Fibroblast of skin of right biceps (primary cell): ENCODE measurements at places on chromosomes 5 and 9.

- peak; percentile 82 for DNase-seq
These were observed 26.4 kb downstream of the FGF18 start for GRCh38 chr5:171445644-171446516.

DNA sequence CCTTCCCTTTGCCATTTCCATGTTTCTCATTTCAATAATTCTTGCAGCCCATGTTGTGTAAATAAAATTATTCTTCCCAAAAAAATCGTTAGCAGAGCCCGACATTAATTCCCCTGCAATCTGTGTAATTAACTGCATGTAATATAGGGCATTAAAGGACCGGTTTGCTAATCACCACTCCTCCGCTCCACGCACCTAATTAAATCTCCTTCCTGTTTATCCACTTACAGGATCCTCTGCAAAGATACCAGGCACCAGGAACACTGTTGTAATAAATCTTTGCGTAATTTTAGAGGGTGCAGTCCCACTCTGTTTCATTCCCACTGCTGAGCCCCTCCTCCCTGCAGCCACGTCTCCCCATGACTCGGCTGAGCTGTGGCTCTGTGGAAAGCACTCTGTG is 105.0 kb upstream of the PPP1R26 start:
- DNase-seq, result no peak

DNA sequence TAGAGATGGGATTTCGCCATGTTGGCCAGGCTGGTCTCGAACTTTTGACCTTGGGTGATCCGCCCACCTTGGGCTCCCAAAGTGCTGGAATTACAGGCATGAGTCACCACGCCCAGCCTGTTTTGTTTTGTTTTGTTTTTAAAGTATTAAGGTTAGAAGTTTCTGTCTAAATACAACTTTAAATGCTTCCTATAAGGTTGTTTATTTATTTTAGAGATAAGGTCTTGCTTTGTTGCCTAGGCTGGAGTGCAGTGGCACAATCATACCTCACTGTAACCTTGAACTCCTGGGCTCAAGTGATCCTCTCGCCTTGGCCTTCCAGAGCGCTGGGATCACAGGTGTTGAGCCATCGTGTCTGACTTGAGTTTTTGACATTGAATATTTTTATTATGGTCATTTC is 11.4 kb downstream of the MRRF start:
- no peak for DNase-seq

- peak; percentile 80 for DNase-seq
These were observed 147.3 kb upstream of the FST start for GRCh38 chr5:53333160-53333559.

DNA sequence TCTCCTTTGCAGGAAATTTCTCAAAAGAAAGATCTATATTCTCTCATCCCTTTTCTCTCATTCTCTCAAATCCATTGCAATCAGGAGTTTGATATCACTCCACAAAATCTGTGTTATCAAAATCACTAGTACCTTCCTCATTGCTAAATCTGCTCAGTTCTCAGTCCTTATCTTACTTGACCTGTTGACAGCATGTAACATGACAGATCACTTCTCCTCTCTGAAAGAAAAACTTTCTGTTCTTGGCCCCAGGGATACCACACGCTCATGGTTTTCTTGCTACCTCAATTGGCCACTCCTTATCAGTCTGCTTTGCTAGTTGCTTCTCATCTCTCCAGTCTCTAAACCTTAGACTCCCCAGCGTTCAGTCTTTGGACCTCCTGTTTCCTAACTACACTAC is 22.1 kb downstream of the SRP19 start:
- DNase-seq, result no peak

- DNase-seq, result no peak
These were observed 28.7 kb downstream of the HMGCR start for GRCh38 chr5:75365740-75366139.

- DNase-seq, result peak; percentile 56
These were observed 51.4 kb downstream of the SMARCA2 start for GRCh38 chr9:2066312-2067273.

- DNase-seq, result peak; percentile 90
These were observed 47.3 kb downstream of the SEC61B start for GRCh38 chr9:99269416-99269815.

DNA sequence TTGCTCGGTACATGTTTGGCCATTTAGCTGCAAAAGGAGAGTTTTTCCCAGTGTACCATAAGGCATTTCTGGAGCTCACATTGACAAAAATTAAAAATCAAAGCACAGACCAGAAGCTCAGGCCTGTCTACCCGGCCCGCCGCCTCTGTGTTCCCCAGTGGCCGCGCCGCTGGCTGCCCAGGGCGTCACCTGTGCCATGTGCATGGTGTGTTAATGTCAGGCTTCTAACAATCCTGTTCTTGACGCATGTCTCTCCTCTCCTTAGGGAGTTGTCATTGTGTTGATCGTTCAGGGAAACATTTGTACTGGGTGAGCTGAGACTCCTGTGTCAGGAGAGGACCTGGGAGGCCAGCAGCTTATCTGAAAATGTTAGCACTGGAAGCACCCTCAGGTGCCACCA is 9.6 kb upstream of the NTNG2 start:
- no peak for DNase-seq

- no peak for DNase-seq
These were observed 7.8 kb downstream of the NOL6 start for GRCh38 chr9:33465596-33466564.

- no peak for DNase-seq
These were observed 454.6 kb downstream of the GADD45G start for GRCh38 chr9:90059436-90059835.

DNA sequence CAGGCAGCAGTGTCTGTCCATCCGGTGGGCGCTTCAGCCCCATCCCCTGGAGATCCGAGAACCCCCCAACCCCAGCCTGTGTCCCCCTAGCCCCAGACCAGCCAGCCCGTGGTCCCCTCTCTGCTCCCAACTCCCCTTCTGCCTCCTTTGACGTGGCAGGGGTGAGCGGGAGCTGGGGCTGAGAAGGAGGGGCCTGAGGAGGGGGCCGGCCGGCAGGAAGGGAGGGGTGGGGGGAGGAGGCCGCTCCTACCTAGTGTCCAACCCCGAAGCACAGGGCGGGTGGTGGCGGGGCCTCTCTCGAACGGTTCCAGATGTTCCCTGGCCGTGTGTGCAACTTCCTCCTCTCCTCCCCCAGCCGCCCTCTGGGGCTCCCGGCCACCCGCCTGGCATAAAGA is 31.0 kb downstream of the GOLGA2 start:
- DNase-seq, result peak; percentile 95

DNA sequence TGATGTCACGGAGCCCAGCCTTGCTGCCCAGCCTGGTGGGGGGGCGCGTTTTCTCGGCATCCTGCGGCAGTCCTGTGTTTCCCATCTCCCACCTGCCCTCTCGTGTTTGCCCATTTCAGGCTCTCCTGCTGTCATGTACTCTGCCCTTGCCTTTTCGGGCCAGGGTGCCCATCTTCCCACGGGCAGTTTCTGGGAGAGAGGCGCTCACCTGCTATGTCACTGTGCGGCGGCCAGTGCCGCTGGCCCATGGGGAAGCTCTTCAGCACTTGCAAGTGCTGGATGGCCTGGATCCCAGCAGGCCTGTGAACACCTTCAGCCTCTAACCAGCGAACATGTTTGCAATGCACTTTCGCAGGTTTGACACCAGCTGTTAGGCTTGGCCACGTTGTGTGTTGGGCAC is 33.5 kb downstream of the SRD5A1 start:
- no peak for DNase-seq

DNA sequence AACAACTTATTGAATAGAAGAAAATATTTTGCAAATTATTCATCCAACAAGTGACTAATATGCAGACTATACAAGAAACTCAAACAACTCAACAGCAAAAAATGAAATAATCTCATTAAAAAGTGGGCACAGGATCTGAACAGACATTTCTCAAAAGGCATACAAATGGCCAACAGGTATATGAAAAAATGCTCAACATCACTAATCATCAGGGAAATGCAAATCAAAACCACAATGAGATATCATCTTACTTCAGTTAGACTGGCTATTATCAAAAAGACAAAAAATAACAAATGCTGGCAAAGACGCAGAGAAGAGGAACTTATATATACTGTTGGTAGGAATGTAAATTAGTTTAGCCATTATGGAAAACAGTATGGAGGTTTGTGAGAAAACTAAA is 1.8 kb upstream of the AMACR start:
- no peak for DNase-seq

- no peak for DNase-seq
These were observed 98.5 kb upstream of the LHFPL2 start for GRCh38 chr5:78747055-78747454.

DNA sequence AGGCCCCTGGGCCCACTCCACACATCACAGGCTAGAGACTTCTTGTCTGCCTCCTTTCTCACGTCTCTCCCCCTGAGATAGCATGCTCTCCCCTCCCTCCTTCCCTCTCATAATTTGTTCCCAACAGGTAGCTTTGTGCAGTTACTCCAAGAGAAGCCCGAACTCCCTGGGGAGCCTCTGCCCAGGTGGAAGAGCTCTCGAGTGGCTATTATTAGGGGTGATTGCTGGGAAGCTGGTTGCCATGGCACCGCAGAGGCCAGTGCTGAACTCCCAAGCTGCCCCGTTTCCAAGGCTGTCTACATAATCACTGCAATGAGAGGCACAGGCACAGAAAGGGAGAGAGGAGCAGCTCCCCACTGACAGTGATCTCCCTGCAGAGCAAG is 104.7 kb upstream of the GPR151 start:
- no peak for DNase-seq

- no peak for DNase-seq
These were observed 134.5 kb downstream of the MTX3 start for GRCh38 chr5:79856456-79857055.

GRCh38 chr9:77307166-77307565 is 129.8 kb downstream of the VPS13A start:
- no peak for DNase-seq

DNA sequence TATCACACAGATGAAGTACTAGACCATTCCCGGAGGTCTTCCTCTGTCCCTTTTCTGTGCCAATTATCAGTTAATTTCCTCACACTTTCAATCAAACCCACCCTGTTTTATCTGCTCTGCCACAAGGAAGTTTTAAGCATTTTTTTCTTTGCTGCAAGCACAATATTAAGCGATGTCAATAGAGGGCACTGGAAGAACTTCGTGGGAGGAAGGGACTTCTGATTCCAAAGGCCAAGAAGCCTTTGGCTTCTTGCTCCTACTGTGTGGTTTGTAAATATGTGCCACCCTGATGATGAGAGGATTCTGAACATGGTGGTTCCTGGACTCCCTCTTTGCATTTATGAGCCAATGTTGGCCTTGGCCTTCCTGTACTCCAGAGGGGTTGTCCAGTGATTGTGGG is 1712.5 kb upstream of the C9orf72 start:
- DNase-seq, result peak; percentile 4

- peak; percentile 28 for DNase-seq
These were observed 69.4 kb upstream of the LHFPL2 start for GRCh38 chr5:78717674-78718584.

- DNase-seq, result no peak
These were observed 49.5 kb downstream of the MRRF start for GRCh38 chr9:122314165-122314564.

DNA sequence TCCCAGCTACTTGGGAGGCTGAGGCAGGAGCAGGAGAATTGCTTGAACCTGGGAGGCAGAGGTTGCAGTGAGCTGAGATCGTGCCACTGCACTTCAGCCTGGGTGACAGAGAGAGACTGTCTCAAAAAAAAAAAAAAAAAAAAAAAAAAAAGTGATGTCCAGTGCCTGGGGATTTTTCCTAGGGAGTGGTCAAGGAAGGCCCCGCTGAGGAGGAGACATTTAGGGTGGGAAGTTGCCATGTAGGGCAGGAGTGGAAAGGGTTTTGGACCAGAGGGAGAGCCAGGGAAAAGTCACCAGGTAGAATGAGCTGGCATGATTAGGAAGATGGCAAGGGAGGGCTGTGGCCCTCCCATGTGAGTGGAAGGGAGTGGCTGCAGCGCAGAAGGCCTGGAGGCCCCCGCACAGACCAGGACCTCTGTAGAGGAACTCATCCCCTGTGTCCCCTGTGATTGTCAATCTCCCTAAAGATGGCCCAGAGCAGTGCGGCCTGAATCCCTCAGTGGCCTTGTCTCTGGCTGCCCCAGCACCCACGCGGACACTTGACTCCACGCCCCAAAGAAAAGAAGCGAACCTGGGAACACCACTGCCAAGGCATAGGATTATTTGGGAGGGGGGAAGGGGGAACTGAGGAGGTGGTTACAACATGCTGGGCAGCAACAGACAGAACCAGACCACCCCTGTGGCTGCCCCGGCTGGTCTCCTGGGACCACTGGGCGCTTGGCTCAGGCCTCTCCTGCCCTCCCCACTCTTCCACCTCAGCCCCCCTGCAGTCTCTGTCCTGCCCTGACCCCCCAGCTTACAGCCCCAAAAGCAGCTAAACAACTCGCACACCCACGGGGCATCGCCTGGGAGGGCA is 2.6 kb upstream of the SQSTM1 start:
- DNase-seq, result no peak

DNA sequence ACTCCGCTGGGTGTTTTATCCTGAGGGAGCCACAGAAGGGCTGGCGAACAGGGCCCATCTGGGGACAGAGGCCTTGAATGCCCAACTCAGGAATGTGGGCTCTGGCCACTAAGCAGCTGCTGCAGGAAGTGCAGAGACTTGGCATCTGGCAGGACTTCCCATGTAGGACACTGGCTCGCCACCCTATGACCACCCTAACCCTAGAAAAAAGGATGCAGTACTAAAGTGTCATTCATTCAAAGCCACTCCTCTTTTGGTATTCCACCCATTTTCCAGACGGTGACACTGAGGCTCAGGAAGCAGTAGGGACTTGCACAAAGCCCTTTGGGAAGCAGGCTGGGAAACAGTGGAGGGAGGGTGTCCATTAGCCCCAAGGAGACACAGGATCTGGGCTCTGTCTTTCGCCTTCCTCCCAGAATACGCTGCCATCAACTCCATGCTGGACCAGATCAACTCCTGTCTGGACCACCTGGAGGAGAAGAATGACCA is 3.0 kb downstream of the BBLN start:
- no peak for DNase-seq

GRCh38 chr5:17620627-17621026 is 10.4 kb downstream of the TAF11L12 start:
- DNase-seq, result no peak

GRCh38 chr5:86337667-86338460 is 279.9 kb upstream of the COX7C start:
- no peak for DNase-seq

- peak; percentile 89 for DNase-seq
These were observed 2.6 kb upstream of the SNX18 start for GRCh38 chr5:54514841-54515432.

- DNase-seq, result no peak
These were observed 77.3 kb upstream of the SREK1 start for GRCh38 chr5:66066826-66067225.
